ENCODE measurements at places on chromosomes 5 and 9.

DNA sequence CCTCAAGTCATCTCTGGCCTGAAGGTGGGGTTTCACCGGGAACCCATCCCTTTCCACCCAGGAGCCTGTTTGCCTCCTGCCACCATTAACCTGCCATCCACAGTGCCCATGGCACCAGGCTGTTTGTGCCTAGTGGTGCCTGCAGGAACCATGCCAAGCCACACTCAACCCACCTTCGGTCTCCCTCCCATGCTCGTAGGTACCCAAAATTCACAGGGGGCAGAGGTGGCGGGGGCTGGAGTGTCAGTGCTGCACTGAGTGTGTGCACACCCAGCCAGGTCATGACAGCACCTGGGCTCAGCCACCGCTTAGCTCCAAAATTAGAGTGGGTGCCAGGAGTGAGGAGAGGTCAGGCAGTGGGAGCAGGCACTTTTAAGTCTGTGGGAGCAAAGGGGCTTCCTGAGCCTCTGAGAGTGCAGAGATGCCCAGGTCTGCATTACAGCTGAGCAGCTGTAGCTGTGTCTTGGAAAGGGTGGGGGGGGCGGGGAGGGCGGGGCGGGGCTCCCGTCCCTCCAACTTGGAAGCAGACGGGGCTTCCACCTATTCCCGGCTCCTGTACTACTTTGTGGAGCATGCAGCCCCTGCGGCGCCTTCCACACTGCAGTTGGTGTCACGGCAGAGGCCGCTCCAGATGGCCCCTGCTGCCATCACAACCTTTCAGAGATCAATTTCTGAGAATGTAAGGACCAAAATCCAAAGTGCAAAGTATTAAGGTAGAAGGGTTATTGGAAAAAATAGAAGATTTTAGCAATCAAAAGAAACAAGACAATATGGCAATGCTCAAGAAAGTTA, 2396.8 kb upstream of the C9orf72 start:
- no peak for DNase-seq

DNA sequence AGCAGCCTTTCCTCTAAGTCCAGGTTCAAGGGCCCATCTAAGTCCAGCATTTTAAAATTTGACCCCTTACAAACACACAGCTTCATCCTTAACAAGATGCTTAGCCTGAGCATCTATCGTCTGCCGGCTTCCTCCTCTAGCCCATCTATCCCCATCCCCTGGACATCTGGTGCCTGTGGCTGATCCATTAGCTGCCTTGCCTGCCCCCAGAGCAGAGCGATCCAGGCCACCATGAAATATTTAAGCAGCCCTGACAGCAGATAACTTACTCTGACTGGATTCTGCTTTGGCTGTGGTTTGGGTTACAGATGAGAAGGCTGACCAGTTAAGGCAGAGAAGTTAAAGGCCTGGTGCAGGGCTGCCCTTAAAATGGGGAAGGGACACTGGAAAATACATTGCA, 30.9 kb upstream of the CPEB4 start:
- no peak for DNase-seq

DNA sequence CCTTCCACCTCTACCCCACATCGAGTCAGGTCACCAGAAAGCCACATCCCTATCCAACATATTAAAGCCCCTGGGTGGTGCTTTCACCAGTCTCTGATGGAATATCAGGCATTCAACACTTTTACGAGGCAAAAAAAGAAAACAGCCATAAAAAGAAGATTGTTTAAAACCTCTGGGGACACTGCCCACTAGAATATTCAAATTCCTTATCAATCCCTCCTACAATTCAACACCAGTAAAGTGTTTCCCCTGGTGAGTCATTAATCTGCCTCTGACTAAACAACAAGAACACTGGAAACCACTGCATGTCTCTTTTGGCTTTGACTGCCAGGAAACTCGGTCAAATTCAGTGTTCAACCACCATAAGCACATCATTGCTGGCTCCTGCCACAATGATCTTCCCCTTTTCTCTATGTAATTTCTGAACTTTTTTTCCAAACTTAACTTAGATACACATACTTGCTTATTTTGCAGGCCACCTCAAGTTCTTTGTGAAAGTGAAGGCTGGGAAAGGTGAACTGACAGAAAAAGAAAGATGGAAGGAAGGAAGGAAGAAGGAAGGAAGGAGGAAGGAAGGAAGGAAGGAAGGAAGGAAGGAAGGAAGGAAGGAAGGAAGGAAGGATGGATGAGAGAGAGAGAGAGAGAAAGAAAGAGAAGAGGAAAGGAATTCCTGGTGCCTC, 105.3 kb downstream of the PAX5 start:
- no peak for DNase-seq

- no peak for DNase-seq
Observed at GRCh38 chr5:101473483-101473882, 570.4 kb upstream of the ST8SIA4 start.

GRCh38 chr5:54915466-54916027, 69.8 kb downstream of the ESM1 start:
- no peak for DNase-seq

DNA sequence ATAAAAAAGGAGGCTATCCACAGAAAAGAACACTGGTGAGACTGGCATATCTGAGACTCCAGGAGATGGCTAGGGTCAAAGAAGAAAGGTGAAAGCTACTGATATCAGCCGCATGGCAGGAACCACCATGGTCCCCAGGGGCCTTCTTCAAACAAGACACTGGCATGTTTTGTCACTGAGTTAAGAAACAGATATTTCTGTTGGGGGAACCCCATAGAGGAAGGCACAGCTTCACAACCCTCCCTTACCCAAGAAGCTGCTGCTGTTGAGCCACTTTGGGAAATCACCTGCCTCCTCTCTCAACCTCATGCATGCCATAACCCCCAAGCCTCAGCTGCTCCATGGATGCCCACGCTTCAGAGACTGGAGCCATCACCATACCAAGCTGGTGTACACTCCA, 13.3 kb upstream of the BTNL3 start:
- DNase-seq: no peak

GRCh38 chr9:93297659-93298497, 113.9 kb downstream of the WNK2 start:
- no peak for DNase-seq

GRCh38 chr5:145887976-145888574, 15.3 kb upstream of the GRXCR2 start:
- no peak for DNase-seq

DNA sequence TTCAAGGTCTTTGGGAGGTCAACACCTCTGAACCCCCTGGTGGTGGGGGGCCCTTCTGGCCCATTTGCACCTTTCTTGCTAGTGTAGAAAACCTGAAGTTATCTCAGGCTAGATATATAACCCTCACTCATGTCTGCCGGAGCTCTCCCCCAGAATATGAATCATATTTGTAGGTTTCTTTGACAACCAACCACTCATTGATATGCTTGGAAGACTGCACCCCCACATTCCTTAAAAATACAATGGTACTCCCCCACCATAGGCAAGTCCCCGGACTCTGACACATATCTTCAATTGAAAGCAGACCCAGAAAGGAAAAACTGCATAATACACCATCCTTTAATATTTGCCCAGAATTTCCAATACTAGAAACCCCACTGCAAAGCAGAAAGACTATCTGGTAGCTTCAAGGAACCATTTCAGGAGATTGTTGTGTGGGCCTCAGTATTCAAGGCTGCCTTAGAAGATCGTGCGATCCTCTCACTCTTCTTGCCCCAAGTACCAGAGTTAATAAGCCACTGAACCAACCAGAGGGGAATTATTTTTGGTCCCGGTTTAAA, 978 bp upstream of the UBE2B start:
- DNase-seq: peak; percentile 34

DNA sequence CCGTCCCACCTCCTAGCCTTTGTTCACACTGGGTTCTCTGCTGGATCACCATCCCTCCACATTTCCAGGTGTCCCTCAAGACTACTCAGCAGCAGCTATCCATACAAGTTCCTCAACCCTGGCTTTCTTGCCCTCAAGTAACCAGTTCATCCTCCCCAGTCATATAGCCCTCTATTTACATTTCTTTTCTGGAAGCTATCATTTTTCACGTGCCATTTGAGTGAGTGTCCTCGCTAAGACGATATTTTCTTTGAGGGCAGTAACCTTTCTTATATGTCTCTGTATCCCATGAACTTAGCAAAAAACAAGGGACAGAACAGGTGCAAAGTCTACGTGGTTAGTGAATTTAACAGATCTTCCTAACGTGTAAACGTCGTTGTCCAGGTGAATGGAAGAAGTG, 29.6 kb upstream of the KCNMB1 start:
- DNase-seq: no peak

- no peak for DNase-seq
Observed at GRCh38 chr9:36041506-36041905, 4.8 kb downstream of the RECK start.

DNA sequence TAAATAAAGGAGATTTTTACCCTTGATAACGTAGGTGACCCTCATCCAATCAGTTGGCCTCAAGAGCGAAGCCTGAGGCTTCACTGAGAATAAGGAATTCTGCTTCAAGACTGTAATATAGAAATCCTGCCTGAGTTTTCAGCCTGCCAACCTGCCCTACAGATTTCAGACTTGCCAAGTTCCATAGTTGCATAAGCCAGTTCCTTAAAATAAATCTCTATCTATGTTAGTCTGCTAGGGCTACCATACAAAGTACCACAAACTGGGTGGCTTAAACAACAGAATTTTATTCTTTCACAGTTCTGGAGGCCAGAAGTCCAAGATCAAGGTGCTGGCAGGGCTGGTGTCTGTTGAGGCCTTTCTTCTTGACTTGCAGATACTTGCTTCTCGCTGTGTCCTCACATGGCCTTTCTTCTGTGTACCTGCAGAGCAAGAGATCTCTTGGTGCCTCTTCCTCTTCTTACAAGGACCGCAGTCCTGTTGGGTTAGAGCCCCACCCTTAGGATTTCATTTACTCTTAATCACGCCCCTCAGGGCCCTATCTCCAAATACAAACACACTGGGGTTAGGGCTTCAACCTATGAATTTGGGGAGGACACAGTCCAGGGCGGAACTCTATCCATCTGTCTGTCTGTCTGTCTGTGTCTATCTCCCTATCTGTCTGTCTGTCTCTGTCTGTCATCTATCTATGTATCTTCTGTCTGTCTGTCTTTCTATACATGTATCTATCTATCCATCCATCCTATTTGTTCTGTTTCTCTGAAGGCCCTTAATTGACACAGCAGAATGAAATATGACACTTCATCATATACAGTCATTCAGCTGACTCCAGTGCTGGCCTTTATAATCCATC, 17.0 kb upstream of the CMBL start:
- DNase-seq: no peak

GRCh38 chr5:178199581-178200434, 4.5 kb upstream of the HNRNPAB start:
- no peak for DNase-seq
